ENCODE measurements at places on chromosomes 16 and 17.

- DNase-seq: no peak
These were observed 146.8 kb downstream of the SEC14L1 start for GRCh38 chr17:77287432-77288068.

- DNase-seq: no peak
These were observed 6.2 kb downstream of the ACSF2 start for GRCh38 chr17:50432125-50432762.

- DNase-seq: no peak
These were observed 79.5 kb downstream of the CA4 start for GRCh38 chr17:60229188-60229802.

DNA sequence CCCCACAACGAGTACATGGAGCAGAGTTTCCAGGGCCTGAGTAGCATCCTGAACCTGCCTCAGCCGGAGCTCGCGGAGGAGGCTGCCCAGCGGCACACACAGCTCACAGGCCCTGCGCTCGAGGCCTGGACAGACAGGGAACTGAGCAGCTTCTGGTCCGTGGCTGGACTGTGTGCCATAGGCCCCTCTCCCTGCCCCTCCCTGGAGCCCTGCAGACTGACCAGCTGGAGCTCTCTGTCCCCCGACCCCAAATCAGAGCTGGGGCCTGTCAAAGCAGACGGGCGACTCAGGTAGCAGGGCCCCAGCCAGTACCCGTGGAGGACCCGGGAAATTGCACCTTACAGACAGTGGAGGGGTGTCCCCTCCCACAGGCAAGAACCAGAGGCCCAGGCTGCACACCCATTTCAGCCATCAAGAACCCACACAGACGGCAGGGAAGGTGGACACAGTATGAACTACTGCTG is 13.0 kb downstream of the MRPL27 start:
- no peak for DNase-seq

GRCh38 chr16:64077242-64077641 is 1044.6 kb downstream of the CDH11 start:
- no peak for DNase-seq

DNA sequence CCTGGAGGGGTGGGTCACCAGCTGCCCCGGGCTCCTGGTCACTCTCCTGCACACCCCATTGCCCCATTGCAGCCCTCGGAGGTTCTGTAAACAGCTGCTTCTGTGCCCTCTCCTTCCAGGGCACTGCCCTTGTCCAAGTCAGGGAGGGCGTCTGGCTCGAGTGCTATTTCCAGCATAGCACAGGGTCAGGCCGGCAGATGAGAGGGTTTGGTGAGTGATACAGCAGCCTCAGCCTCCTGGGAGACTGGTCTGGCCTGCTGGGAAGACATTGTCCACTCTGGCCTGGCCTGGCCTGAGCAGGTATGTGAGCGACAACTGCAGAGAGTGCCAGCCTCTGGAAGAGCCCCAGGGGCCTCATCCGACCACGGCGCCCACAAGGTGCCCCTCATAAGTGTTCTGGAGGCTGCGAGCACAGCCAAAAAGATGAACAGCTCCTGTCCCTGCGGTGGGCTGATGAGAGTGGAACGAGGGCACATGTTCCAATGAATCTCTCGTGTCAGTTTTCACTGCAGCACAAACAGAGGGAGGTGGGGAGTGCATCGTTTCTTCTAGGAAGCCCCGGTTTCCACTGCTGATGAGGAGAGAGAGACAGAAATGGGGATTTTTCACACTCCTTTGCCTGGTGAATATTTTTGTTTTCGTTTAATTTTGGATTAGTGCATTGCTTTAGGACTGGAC is 105.8 kb upstream of the SDK2 start:
- DNase-seq: no peak

DNA sequence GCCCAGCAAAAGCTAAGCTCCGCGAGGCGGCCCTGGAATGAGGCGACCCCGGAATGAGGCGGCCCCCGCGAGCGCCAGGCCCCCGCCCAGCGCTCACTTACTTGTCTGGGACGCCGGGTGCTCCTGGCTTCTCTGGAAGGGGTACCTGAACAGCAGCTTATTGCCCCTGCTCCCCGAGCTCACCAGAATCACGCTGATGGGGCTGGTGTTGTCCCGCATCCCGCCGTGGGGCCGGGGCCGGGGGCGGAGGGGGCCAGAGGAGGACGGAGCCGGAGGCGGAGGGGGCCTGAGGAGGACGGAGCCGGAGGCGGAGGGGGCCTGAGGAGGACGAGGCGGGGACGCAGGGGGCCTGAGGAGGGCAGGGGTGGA is 440 bp downstream of the NPRL3 start:
- peak; percentile 25 for DNase-seq

GRCh38 chr17:13429201-13429600 is 172.5 kb downstream of the HS3ST3A1 start:
- DNase-seq: no peak

GRCh38 chr16:67800338-67800926 is 5.9 kb downstream of the RANBP10 start:
- DNase-seq: no peak

DNA sequence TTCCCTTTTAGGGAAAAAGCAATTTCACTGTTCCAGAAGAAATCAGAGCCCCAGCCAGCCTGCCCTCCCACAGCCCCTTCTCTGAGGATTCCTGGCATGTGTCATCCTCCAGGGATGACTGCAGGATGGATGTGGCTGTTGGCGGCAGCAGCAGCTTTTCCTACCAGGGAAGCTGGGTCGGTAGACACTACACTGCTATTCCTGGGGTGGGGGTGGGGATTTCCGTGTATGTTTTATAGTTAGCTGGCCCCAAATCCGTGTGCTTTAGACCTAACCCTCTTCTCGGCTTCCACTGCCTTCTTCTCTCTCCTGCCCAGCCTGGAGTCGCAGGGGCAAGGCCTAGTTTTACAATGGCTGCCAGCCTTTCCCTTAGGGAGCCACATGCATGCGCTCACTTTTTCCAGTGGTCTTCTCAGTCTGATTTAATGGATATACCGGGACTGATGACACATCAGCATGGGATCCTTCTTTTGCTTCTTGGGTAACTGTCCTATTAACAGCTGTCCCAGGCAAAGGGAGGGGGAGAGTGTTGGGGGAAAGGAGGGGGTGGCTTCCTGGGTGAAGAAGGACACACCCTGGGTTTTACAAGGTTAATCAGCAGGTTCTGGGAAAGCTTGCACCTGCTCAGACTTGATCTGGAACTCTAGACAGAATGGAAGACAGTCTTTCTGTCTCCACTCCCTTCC is 2.7 kb upstream of the NFE2L1 start:
- no peak for DNase-seq

DNA sequence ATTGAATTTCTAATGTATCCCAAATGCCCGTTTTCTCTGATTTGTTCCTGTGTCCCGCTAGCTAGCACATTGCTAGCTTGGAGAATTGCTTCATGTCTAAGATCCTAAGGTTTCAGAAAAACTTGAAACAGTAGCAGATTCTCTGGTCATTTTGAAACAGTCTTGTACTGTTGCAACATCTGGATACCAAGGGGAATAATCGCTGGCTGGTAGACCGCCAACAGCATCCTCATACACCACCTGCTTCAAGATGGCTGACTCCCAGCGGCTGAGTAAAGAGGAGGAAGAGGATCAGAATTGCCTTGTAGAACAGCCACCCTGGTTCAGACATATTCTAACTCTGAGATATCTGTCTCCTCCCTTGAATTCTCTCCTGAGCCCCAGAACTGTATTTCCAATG is 226.7 kb upstream of the ELAC2 start:
- DNase-seq: no peak

DNA sequence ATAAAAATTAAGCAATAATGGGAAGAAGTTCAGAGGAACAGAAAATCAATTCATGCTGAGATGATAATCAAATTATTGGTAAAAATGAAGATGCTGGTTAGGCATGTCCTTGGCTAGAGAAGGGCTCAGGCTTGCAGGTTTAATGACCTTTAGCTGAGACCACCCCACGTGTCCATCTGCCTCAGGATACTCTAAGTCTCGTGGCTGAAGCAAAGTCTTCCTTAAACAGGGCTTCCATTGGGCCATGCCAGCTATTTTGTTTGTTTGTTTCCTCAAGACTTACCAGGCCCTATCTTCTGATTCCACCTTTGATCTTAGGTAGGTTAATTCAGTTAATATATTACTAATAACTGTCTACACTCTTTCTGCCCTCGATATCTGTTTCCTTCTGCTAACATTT is 366.0 kb downstream of the CDH13 start:
- no peak for DNase-seq

DNA sequence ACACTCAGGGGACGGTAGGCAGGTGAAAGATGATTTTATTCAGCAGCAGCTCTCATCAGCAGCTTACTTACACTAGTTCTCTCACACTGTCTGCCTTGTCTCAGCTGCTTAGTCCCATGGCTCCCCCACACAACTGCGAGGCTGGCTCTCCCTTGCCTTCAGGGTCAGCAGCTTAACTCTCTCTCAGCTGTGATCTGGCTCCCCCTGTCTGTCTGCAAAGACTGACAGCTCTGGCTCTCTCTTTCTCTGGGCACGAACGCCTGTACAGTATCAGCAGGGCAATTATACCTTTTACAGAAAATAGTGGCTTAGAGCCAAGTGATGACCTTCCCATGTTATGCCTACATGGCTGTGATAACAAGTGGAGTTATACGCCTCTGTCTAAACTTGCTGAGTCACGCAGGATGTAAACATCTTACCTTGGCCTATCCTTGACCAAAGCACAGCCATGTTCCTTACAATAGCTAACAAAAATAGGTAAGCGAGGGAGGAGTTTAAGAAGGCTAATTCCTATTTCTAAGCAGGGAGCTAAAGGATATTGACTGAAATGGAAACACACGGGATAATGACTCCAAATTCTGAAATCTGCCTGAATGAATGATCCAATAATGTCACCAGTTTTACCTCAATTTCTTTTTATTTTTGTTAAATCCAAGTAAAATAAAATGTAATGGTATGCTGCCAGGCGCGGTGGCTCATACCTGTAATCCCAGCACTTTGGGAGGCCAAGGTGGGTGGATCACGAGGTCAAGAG is 1.1 kb upstream of the NDUFAB1 start:
- DNase-seq: no peak

DNA sequence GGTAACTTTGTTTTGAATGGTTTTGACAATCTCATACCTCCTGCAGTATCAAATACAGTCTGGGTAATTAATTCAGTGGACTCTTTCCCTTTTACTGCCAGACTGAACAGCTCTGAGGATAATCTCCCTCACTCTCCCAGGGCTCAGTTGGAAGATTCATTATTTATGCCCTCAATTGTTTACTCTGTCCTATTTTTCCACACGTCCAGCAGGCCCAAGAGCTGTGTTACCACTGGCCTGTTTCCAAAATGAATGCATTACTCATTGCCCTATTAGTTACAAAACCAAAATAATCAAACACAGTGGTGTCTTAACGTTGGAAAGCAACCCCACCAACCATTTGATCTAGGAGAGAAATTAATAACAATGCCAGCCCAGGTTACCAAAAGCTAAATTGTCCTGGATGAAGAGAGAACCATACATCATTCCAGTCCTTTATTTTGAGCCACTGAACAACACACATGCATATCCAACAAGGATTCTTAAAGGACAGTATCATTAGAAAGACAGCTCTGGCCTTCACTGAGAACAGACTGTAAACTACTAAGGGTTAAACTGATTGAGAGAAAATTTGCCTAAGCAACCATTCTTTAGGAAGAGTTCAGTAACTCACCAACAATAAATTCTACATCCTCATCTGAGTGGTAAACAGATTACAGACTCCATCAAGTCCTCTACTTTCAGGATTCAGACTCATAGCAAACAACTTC is 34.5 kb downstream of the FAM222B start:
- no peak for DNase-seq

GRCh38 chr17:42284566-42284965 is 3.7 kb upstream of the STAT5A start:
- DNase-seq: no peak

DNA sequence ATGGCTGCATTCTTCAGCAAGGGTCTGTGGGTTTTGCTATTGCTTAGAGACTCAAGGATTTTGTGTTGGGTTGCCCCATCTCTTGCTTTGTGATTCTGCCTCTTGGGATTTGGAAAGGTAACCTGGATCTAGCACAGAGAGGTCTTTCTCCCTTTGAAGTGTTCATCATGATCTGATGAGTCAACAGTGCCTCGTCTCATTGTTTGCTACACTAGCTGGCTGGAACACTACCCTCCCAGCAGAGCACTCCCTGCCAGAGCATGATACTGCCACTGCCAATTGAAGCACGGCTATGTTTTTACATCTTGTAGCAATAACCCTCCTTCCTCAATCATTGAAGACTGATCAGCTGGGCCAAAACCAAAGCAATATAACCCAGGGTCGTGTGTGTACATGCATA is 361.0 kb downstream of the CDH13 start:
- no peak for DNase-seq

- DNase-seq: no peak
These were observed 128.0 kb upstream of the SDK2 start for GRCh38 chr17:73772107-73772705.

- DNase-seq: no peak
These were observed 3.7 kb upstream of the UNC13D start for GRCh38 chr17:75847614-75848522.

DNA sequence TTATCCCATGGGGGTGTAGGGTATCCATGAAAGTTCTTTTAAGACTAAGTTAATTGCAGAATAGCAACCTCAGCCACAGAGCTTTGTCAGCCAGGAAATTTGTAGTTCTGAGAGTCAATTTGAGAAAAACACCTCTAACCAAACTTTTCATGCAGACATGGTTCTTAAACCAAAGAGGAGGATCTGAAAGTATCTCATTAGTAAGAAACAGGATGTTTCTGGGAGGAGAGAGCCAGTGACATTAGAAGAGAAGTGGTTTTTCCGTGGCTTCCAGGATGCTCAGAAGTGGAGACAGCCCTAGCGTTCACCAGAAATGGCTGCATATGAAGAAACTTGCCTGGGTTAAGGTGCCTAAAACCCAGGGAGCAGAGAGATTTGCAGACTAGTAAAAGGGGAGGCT is 7.9 kb downstream of the GNAO1 start:
- no peak for DNase-seq

- no peak for DNase-seq
These were observed 25.7 kb downstream of the KATNB1 start for GRCh38 chr16:57761301-57761700.

- DNase-seq: no peak
These were observed 8.4 kb downstream of the GALK1 start for GRCh38 chr17:75756451-75757085.

GRCh38 chr16:84175350-84176081 is 11.3 kb downstream of the TAF1C start:
- peak; percentile 39 for DNase-seq

DNA sequence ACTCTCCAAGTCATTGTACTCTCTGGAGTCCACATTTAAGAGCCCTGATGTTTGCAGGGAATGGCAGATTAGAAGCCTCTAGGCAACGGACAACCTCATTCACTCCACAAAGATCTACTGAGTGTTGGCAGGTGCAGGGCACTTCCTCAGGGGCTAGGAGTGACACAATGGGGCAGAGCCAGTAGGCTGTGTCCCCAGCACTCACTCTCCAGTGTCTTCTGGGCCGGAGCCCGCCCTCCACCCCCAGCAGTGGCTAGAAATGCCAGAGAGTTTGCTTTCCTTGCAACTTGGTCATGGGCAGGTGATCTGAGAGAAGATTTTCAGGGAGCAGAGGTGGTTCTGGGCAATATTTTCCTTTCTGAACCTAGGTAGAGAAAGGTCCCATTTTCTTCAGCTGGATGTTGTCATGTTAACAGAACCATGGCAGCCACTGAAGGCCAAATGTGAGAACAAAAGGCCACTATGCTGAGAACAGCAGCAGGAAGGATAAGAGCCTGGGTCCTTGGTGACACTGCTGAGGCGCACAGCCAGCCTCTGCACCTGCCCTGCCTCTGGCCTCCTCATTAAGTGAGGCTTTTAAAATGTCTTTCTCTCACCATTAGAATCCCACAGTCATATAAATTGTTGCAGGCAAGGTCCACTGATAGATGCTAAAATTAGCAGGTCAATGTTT is 96.2 kb downstream of the USP31 start:
- DNase-seq: no peak
